Cortex of kidney (tissue), 1 donor: ENCODE measurements at places on chromosomes 4 and X.

- no peak for DNase-seq
These were observed 873.2 kb downstream of the RPA4 start for GRCh38 chrX:97756879-97757278.

GRCh38 chr4:147617841-147618691 is 869 bp downstream of the TMEM184C start:
- no peak for DNase-seq

- no peak for DNase-seq
These were observed 256.0 kb upstream of the SFRP2 start for GRCh38 chr4:154044742-154045485.

GRCh38 chrX:118346258-118347094 is 570 bp downstream of the WDR44 start:
- DNase-seq = no peak

GRCh38 chrX:143674926-143675325 is 39.0 kb upstream of the SLITRK4 start:
- no peak for DNase-seq
